Cerebellar nuclear complex (tissue), 1 donor: ENCODE measurements at places on chromosomes 1 and 21.

DNA sequence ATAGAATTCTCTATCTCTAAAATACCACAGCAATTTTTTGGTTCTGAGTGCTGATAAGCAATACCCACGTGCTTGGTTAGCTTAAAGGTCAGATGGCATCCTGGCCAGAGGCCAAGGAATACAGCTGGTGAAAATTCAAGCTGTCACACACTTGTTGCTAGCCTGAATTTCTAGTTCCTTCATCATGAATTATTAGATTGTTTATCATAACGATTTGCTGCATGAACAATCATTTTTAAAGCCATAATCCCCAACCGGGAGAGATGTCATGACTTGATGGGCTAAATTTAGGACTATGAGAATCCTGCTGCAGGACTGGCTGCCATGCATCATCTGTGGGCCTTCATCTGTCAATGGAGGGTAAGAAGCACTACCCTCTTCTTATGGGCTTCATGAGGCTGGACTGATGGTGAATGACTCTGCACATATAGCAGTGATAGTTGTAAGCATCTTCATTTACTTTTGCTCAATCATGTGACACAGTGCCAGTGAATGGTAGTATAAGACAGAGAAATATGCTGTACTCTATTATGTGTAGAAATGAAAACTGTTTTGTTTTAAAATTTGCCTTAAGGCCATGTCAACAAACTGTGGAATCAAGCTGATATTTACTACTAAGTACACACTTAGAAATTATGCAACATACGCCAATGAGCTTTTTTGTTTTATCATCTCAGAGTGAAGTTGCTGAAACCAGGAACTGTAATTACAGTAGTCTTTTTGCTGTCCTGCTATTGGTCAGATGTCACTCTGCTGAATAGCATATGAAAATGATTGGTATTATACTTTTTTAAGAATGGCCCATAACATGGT, 80.5 kb upstream of the RALGPS2 start:
- no peak for DNase-seq

DNA sequence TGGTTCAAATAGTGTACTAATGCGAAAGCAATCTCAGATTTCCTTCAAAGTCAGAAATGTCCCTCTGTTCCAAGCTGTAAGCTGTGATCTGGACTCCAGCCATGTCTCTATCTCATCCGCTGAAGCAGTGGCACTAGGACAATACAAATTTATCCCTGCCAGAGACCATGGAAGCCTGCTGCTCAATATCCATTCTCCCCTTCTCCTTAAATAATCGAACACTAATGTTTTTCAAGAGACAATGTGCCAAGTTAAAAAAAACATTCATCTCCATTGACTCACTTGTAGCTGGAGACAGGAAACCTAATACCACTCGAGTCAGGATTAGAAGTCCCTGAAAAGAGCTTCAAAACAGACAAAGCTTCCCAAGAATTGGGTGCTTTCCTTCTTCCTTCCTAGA, 38.5 kb upstream of the PGBD5 start:
- no peak for DNase-seq

GRCh38 chr1:107835151-107835670, 129.8 kb downstream of the VAV3 start:
- DNase-seq, result no peak

DNA sequence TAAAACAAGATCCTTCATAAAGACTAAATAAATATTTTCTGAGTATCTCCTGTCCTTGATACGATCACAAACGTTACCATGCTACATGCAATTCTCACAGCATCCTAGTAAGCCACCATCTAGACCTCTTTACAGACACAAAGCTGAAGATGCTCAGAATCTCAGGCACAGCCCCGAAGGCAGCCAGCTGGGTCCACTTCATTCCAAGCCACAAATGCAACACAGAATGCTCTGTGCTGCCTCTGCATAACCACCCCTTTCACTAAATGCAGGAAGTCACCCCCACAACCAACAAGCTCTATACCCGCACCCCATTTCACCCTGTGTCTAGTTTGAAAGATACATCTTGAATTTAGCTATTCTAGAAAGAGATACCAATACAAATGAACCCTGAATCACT, 12.9 kb downstream of the RCAN1 start:
- no peak for DNase-seq

DNA sequence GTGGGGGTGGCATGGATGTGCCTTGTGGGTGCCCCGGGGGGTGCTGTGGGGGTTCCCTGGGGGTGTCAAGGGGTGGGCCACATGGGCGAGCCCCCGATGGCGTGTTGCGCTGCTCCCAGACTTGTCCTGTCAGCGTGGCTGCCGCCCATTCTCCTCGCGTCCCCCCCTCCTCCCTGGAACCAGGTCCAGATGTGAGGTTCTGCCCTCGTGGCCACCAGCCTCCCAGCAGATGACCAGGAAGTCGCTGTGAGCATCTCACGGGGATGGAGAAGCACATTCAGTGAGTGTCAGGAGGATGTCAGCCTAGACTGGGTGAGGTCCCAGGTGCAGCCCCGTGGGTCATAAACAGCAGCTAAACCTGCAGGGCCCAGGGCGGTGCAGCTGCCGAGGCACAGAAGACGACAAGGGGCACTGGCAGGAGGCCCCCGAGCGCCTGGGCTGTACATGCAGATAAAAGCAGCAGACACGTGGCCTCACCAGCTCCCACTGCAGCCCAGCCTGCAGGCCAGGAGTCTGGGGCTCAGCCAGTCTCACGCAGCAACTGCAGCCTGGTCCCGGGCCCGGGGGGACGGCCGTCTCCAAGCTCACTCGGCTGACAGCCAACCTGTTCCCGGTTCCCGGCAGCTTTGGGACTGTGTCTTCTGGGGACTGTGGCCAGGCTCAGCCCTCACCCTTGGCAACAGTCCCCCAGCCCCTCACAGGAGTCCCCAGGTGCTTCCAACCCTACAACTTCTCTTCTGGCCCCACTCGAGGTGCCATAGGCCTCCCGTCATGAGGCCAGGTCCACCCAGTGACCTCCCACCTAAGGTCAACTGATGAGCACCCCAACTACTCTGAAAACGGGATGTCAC, 17.5 kb upstream of the COL6A2 start:
- DNase-seq, result no peak

DNA sequence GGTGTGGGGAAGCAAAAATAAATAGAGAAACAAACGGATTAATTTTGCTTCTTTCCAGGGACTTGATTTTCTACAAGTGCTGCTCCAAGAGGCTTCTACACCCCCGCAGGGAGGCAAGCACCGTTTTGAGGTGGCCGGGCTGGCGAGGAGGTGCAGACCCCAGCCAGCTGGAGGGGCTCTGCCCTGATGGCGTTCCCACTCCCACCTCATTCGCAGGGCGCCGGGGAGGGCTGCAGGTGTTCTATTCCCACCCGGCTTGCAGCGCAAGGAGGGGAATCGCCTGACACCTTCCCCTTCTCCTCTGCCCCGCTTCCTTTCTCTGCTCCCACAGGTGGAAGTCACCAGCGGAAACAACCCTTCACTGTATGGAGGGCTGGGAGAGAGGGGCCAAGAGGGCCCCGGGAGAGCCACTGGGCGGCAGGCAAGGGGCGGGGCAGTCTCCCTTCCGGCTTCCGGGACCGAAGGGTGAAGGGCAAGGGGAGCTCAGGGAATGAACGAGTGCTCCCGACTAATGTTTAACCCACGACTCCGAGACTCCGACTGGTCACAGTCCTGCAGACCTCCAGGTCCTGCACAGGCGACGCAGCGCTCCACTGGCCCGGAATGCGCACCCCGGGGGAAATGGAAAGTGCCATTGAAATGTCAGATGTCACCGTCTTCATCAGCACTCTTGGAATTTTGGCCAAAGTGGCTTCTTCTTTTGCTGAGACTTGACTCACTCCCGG, 29.1 kb downstream of the TEX35 start:
- no peak for DNase-seq

- DNase-seq, result no peak
Measured at GRCh38 chr1:54408147-54409066, 2.2 kb upstream of the SSBP3 start.

GRCh38 chr1:76379506-76379905, 305.0 kb downstream of the ST6GALNAC3 start:
- DNase-seq, result no peak

DNA sequence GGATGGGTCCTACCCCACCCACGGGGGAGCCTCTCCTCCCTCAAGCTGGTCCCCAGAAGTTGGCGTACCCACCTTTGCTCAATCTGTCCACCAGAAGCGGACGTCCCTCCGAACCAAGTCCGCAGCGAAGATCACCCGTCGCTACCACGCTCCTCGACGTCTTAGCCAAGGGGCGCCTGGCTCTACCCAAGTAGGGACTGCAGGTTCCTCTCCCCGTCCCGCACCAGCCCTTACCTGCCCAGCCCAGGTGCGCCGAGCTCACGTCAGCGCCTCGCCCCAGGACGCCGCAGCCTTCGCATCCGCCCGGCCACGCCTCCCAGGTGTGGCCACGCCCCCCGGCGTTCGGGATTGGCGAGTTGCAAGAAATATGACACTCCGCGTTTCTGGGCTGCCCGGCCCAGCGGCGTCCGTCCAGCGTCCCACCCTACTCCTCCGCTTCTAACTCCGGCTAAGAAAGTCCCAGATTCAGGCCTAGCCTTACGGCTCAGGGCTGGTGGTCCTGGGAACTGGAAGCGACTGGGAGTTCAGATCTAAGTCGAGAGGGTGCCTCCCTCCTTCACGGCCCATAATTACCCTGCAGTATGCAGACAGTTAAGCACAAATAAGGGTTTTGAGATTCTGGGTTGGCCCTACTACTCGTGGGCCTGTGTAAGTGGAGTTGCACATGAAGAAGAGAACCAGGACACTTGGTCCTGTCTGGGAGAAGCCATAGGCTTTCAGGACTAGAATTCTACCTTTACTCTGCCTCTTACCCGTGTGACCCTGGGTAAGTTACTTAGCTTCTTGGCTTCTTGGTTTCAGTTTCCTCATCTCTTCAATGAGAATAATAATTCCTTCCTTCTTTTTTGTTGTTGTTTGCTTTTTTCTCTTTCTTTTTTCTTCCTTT, at the start of gene IRF6:
IRF6 (minus strand) TSS at position 268 of the 886 bp plus-strand sequence. CDS start 4,729 bp downstream, outside the sequence.
- DNase-seq, result no peak

DNA sequence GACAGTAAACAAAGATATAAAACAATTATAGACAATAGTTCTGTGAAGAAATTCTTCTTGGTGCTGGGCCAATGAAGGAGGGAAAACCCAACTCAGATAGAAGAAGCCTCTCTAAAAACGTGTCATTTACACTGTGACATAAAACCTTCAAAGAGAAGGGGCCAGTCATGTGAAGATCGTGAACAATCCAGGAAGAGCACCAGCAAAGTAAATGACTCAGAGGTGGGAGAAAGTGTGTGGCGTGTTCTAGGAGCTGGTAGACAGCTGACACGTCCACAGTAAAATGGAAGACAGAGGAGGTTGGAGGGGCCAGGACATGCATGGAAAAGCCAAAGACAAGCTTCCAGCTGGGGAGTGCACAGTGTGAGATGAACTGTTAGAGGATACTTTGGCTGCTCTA, 143.6 kb downstream of the VAV3 start:
- no peak for DNase-seq

DNA sequence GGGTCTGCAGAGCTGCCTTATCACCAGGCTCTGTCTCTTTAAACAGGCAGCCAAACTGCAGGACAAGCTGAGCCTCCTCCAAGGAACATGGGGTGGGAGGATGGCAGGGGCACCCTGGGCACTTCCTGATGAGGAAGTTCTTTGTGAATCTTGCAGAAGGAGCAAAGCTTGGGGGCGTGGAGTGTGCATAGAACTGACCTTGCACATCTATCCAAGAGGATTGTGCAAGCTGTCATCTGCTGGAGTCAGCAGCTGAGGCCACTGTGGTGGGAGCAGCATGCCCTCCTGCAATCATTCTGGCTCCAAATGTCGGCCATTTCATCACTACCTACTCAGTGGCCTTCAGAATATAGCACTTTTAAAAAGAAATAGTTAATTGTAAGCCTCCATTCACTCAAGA, 182.2 kb downstream of the AJAP1 start:
- DNase-seq, result no peak

- DNase-seq, result no peak
Measured at GRCh38 chr1:91876040-91876470, 9.9 kb downstream of the TGFBR3 start.

DNA sequence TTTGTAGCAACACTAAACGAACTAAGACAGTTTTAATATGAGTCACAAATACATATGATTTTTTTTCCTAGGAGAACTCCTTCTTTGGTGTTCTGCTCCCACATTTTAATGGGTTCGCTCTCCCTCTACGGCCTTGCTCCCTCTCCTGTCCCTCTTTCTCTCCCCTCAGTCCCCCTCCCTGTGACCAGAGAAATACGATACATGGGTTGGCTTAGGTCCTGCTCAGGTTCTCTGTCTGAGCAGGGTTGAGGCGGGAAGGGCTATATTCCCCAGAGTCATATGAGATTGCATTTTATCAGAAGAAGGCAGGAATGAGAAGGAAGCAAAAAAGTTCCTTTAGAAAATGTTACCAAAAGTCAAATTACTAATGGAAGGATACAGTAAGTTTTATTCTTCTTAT, 44.6 kb downstream of the UBE2U start:
- DNase-seq, result no peak

DNA sequence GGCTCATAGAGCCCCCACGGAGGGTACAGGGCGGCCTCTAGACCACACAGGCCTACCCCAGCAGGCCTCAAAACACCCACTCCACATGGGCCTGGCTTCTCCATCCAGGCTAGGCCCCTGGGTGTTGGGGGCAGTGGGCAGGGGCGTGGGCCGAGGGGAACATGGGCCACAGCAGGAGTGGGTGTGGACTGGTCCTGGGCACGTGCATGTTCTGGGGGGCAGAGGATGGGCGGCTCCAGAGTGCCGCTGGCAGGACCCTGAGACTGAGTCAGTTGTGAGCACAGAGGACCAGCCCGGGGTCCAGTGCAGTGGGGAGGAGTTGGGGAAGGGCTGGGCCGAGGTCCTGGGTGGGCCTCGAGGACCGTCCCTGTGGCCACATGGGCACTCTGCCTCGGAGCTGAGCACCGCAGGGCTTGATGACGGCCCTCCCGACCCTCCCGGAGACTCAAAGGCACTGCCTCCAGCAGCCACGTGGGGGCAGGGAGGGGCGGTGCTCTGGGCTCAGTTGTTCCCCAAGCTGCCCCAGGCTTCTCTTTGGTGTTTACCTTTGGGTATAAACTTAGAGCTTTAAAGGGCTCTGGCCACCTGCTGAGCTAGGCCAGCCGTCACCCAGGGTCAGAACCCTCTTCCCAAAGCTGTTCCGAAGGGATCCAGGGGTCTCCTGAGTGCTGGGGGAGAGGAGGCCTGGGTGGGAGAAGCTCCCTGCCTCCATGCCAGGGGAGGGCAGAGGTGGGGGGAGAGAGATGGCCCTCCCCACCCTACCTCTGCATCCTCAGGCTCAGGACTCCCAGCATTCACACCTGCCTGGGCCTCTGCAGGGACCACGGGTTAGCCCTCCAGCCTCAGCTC, 79.9 kb downstream of the MORN1 start:
- DNase-seq, result no peak

DNA sequence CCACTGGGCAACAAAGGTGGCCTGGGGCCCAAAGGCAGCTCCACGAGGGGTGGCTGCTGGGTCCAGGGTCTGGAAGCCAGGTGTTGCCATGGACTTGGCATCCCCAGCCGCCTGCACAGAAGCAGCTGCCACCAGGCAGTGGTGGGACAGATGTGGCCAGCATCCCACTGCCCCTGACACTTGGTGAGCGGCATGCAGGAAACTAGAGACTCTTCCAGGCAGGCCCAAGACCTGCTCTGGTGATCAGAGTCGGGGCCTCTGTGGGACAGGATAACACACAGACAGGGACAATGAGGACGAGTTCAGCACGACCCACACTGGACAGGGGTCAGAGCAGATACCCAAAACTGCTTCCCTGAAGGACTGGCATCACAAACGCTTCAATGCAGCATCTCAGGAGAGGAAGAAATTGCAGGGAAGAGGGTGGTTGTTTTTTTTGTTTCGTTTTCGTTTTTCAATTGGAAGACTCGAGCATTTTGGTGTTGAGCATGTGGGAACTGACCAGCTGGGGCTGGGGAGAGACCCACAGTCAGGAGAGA, 34.1 kb upstream of the RNF187 start:
- no peak for DNase-seq

- DNase-seq, result no peak
Measured at GRCh38 chr1:22806584-22806983, 95.9 kb downstream of the EPHB2 start.
